ENCODE measurements at places on chromosomes 2 and 18.

- no peak for DNase-seq
Observed at GRCh38 chr2:208937521-208937920, 486.3 kb upstream of the MAP2 start.

DNA sequence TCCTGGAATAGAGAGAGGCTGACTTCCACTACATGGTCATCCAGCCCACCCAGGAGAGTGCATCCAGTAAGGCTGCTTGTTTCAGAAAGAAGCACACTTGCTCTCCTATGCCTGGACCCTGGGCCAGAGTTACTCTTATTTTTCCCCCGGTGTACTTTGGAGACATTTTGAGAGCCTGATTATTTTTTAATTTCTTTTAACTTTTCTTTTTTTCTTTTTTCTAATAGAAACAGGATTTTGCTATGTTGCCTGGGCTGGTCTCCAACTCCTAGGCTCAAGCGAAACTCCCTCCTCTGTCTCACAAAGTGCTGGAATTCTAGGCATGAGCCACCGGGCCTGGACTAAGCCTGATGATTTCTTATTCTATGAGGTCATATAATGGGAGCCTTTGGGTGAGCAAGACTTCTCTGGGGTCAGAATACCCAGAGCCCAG, 62.2 kb downstream of the RPL37A start:
- no peak for DNase-seq

DNA sequence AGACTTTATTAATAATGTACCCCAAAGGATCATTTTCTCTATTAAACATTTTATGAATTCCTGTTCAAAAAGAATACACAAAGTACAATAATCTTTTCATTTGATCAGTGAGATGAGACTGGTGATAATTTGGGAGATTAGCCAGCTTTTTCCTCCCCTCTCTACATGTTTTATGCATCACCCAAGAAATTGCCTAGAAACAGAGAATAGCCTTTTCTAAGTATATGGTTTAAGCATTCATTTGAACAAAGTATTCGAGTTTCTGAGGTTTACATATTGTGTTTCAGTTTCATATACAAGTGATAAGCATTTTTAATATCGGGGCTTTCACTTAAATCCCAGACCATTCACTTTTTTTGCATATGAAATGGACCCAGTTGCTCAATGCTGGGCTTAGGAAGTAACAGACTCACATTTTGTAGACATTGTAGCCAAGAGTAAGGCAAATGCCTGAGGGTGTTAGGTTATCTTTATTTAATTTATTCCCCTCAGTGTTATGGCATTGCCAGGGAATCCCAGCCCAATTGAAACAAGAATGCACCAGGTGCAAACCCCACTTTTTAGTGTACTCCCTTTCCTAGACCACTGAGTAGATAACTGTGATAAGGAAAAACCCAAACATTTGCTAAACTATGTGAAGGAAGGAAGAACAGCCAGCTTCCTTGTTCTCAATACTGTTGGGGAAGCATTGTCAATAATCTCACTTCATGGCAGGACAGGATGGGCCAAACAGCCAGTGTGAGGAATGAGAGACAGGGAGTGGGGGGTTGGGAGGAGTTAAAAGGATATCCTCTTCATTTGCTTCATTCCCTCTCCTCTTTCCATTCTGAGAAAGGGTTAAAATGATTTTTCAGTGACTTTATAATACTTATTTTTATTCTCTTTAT, 3.5 kb downstream of the CPO start:
- no peak for DNase-seq

DNA sequence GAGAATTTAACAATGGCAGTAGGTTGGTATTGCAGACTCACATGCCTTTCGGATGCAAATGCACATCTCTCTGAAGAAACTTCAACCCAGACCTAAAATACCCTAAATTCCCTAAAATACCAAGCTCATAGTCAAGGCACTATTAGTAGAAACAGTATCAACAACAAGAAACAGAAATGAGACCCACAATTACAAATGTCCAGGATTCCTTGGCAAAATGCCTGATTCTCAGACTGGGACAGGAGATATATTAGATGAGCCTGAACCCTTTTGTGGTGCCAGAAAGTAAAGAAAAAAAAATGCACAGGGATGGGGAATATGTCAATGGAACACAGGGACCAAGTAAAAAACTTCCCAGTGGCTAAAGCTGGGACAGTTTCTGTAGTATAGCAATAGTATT, 77.2 kb downstream of the NAT8 start:
- DNase-seq, result no peak

- DNase-seq, result no peak
Observed at GRCh38 chr18:48817021-48817461, 133.7 kb downstream of the SMAD7 start.

DNA sequence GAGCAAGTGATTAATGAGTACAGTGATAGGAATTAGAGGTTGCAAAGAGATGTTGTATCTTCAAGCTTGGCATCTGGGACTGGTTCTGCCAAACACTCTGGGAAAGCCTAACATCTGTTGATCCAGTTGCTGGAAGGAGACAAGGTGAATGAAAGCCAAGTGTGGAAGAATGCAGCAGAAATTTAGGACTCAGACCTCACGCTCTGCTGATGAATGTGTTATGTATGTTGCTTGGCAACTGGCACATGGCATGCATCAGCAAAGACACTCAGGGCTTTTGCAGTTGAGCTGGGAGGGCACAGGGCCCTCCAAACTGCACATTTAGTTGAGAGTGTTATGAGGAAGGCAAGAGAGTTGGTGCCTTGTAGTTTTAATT, 105.5 kb downstream of the COLEC12 start:
- no peak for DNase-seq

DNA sequence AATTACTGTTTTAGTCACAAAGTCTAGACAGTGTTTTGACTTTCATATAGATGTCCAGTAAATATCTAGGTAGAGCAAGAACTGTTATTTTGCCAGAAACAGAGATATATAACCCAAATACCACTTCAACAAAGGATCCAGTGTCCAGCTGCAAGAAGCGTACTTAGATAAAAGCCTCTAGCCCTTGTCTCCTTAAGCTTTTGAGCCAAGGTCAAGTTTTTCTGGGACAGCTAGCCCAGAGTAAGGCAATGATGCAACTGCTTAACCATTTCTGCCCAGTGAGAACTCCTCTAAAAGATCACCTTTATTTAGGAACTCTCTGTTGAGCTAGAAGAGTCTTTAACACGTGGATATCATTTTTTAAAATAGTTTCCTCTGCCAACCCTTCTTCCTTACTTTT, 1424.9 kb upstream of the NXPH2 start:
- DNase-seq, result no peak

GRCh38 chr2:193907561-193907960, 1712.8 kb upstream of the TMEFF2 start:
- no peak for DNase-seq

DNA sequence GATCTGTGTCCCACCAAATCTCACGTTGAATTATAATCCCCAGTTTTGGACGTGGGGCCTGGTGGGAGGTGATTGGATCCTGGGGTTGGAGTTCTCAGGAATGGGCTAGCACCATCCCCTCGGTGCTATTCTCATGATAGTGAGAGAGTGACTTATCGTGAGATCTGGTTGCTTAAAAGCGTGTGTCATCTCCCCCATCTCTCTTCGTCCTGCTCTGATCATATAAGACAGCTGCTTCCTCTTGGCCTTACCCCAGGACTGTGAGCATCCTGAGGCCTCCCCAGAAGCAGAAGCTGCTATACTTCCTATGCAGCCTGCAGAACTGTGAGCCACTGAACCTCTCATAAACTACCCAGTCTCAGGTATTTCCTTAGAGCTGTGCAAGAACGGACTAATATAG, 163.7 kb upstream of the NDUFV2 start:
- no peak for DNase-seq

- DNase-seq, result peak; percentile 72
Observed at GRCh38 chr18:5237083-5237722, 40.1 kb upstream of the AKAIN1 start.

- no peak for DNase-seq
Observed at GRCh38 chr2:78093436-78093835, 571.3 kb upstream of the LRRTM4 start.

GRCh38 chr2:165877565-165878550, 75.7 kb downstream of the TTC21B start:
- DNase-seq, result no peak

GRCh38 chr2:66432801-66433694, 1.9 kb upstream of the MEIS1 start:
- peak; percentile 90 for DNase-seq

DNA sequence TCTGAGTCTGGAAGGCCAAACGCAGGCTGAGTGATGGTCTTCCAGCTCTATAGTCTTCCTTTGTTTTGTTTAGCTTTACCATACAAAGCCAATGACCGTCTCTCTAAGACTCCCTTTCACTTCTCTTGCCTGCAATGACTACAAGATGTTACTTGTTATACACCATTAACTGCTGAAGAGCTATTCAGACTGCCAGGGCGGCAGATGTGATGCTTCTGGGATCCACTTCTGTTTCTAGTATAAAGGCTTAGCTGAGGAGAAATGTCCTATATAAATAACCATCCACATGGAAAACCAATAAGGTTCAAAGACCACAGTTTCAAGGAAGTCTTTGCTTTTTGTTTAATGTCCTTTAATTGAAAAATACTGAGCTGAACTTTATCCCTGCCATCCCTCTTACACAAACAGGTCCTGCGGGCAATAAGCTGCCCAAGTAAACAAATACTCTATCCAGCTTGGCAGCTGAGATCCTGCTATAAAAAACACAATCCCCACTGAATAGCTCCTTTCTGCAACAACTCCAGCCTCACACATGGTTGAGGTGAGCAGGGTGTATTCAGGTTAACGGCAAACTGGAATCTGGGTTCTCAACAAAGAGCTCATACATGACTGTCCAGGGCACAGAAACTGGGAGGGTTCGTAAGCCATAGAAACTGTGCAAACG, 124.6 kb downstream of the VIT start:
- no peak for DNase-seq

DNA sequence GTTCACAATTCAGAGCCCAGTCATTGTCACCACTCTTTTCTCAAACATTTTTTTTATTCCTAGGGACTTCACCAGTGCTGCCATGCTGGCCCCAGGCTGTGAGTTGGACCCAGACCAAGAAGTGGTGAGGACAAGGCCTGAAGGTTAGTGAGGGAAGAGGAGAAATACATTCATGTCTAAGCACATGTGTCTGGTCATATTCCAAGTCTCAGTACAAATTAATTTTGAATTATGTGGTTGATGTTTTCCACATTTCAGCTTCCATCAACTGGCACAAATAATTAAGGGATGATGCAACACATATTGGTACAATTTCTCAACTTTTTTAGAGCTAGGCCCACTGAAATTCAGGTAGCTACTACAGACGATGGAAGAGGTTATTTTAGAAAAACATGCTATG, 106.6 kb upstream of the UPP2 start:
- DNase-seq, result no peak

DNA sequence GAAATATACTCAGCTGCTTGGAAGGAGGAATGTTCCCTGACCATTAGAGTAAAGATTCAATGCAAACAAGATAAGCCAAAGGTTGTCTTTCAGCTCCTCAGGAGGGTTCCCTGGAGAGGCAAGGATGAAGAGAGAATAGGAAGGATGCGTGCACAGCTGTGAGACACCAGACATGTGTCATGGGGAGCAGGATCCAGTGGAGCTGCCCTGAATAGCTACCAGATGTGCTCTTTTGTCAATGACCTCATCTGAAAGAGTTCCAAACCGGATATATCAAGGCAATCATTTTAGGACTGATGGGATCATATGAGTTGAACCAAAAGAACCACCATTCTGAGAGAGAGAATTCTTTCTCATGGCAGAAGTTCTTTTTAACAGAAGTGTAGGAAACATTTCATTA, 490.6 kb downstream of the IRS1 start:
- no peak for DNase-seq

DNA sequence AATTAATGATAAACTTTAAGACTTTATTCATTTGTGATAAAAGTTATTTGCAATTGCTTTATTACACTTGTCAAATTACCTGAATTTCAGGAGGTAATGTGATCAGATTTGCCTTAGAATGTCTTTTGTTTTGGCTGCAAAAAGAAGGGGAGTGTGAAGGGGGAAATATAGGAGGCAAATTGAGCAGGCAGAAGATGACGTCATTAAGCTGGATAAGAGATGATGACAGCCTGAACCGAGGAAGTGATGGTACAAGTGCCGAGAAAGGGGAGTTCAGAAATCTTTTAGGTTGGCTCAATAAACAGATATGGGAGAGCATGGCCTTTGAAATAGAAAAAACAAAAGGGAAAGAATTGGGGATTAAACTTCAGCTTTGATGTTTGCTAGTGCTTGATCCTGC, 73.0 kb upstream of the TTN start:
- no peak for DNase-seq

GRCh38 chr2:26172871-26173775, at the start of gene GAREM2:
Gene GAREM2, plus strand, starts transcription at chr2:26173088. Its CDS starts 133 bp downstream, at chr2:26173221.
- DNase-seq, result peak; percentile 88

GRCh38 chr2:903223-903900, 47.3 kb upstream of the SNTG2 start:
- DNase-seq, result no peak

GRCh38 chr18:48766026-48766425, 184.7 kb downstream of the SMAD7 start:
- no peak for DNase-seq

DNA sequence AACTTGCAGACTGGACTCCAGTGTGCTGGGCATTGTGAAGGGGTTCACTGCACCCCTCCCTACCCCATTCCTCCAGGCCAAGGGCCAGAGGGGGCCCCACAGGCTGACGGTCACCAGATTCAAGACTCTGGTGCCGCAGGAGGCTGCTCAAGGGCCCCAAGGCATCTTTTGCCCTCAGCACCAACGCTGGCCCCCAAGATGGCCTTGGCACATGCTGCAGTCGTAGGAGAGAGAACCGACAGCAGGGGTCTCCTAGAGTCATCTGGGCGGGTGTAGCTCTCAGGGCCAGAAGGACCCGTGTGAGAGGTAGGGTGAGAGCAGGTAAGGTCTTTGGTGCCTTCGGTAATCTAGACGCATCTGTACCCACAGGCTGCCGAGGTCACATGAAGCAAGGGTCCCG, 18.7 kb upstream of the ODC1 start:
- peak; percentile 14 for DNase-seq

- DNase-seq, result no peak
Observed at GRCh38 chr2:75068546-75068945, 110.1 kb downstream of the POLE4 start.

- DNase-seq, result no peak
Observed at GRCh38 chr2:9646196-9647030, 15.6 kb upstream of the YWHAQ start.

DNA sequence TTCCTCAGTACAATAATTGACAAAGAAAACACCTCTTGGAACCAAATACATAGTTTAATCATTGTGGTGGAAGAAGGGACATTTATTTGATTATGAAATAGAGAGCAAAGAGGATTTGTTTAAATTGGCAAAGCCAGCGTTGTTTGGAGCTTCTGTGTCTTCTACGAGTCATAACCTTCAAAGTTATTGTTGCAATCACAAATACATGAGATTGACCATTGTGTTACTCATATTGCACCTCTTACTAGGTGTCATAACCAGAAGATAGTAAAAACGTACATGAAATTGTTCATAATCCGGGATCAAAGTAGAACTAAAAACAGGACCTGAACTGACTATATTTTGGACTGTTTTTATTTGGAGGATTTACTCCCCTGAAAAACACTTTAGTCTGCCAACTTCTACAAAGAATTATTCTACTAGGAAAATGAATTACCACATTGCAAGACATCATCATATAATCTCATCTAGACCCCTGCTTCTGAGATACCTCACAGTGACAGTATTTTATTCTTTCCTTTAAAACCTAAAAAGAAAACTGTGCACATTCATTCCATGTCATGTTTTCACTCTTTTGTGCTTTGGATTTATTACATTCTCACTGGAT, 151.7 kb upstream of the KLF7 start:
- DNase-seq, result no peak

Measured in D341Med (cell line).